Stimulated activated CD8-positive, alpha-beta memory T cell treated with anti-CD3 and anti-CD28 coated beads, Interleukin-7, amount 100 ng/mL, for 4 hours (primary cell): ENCODE measurements at places on chromosomes 7 and 10.

DNA sequence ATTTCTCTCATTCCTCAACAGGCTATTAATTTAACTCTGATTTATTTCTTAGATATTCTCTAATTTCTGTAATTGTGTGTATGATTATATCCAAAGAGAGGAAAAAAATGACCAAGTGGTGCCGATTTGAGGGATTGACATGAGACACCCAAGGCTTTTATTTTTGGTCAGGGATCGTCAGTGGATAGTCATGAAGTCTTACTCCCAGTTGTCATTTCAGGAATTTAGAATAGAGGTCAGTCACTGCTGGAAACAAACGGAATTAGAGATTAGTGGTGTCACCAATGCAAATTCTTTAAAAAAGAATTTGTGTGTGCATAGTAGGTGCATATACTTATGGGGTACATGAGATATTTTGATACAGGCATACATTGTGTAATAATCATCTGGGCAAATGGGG lies 26.8 kb upstream of the AGR3 start:
- no peak for DNase-seq

GRCh38 chr7:153457746-153458145 lies 594.5 kb upstream of the DPP6 start:
- no peak for DNase-seq

DNA sequence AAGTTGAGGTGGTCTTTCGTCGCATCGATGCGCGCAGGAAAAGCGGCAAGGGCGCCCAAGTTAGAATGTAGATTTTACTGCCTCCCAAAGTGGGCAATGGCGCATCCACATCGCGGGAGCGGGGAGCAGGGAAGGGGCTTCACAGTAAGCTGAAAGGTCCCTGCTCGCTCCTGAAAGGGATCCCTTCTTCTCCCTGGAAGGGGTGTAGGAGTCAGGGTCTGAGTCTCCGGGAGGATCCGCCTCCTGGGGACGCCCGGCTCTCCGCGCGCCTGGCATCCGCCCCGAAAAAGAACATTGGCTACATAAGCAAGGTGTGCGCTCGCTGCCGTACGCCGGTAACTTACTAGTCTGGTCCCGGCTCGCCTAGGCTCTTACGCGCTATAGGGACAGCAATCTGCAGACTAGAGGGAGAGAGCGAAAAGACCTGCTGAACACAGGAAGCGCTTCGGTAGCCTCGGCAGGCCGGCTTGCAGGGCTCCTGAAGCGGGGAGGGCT lies 804 bp downstream of the UNC5B start:
- no peak for DNase-seq

DNA sequence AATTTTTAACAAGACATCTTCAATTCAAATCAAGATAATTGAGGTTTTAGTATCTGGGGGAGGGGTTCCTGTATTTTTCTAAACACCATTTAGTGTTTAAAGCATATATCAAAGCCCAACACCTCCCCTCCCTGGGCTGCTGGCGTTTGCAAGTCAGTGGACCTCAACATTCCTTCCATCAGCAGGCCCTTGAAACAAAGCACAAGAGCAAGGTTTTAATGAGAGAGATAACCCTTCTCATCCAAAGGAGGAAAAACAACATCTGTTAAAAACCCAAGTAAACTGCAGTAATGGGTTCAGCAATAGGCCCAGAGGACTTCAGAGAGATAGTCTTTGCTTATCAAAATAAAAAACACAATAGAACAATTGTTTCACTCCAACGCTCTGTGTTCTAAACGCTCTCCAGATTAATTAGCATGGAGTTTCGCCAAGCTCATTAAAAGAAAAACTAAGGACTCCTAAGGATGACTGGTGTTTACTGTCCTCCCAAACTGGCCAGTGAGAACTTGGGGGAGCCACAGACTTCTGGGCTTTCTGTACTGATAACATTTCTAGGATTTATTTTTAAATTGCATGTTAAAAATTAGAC lies 2.5 kb downstream of the JCAD start:
- no peak for DNase-seq

- DNase-seq, result no peak
Observed at GRCh38 chr10:6875269-6875865, 295.3 kb upstream of the PRKCQ start.

DNA sequence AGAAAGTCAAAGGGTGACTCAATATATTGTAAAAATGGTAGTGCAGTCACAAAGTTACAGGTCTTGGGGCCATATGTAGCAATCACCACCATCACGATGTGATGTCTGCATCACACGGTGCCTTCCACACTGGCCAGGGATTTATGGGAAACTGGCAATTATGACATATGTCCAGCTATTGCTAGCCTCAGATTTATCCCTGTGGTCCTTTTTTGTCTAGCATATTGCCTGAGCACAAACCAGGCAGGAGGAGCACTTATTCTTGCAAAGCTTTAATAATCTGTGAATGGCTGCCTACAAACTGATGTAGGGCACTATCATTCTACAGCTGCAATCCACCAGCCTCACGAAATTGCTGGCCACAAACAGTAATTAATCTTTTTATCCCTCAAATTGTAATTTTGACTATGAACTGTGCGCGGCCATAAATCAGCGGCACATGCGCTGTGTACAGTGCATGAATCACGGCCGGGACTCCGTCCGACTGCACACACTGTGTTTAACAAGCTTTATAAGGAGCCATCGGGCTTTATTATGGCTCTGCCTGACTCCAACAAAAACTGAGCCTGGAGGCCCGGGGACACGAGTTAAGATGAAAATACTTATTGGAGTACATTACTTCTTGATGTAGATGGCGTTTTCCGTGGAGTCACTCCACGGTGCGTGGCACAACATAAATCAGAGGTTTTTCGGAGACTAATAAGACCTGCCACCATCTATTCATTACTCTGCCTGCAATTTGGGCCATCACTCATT lies 115.2 kb downstream of the EBF3 start:
- no peak for DNase-seq

DNA sequence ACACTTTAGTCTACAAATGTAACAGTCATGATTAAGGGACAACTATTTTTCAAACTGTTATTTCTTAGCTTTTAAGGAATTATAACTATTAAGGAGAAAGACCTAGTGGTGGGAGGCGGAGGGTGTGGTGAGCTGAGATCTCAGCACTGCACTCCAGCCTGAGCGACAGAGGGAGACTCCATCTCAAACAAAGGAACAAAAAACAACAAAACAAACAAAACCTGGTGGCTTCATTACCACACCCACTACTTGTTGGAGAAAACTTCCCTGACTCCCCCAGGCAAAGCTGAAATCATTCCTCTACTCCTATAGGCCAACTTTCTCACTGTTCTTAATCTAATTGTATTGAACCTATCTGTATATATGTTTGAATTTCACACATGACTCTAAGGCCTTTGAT lies 3.2 kb downstream of the POLR1F start:
- no peak for DNase-seq

DNA sequence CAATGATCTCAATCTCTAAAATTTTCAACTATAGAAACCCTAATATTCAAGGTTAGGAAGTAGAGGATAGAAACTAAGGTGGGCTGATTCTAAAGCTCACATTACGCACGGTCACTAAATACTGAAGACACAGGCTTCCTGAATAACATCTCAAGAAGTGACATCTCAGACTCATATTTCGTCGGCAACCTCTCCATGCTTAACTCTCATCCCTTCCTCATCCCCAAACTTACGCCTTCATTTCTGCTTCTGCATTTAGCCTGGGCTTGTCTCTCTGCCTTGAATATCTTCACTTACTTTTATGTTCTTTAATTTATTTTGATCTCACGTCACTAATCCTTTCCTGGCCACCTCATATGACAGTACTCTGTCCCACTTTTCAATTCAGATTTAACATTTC lies 9.2 kb downstream of the PGAM1 start:
- DNase-seq, result no peak

- no peak for DNase-seq
Observed at GRCh38 chr10:30792025-30792424, 162.5 kb upstream of the LYZL2 start.

GRCh38 chr7:111863269-111863668 lies 301.0 kb upstream of the IMMP2L start:
- DNase-seq, result no peak

- DNase-seq, result peak; percentile 90
Observed at GRCh38 chr7:55951637-55952351, at the start of gene MRPS17. Gene MRPS17 (plus strand): TSS chr7:55951877. CDS start chr7:55953196, 1,319 bp downstream.

GRCh38 chr10:78516756-78517155 lies 483.1 kb downstream of the RPS24 start:
- no peak for DNase-seq

- no peak for DNase-seq
Observed at GRCh38 chr10:110498087-110498981, 627 bp downstream of the DUSP5 start.

DNA sequence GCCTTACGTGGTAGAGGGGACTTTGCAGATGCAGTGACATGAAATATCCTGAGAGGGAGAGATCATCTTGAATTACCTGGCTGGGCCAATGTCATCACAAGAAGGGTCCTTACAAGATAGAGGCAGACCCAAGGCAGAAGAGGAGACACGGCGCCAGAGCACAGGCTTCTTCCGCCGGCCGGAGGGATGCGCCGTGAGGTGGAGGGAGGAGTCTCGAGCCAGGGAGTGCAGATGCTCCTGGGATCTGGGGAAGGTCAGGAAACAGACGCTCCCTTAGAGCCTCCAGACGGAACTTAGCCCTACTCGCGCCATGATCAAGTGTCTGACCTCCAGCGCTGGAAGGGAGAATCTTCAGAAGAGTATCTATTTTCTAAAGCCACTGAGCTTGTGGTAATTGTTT lies 304.8 kb downstream of the GLRX3 start:
- DNase-seq, result no peak

GRCh38 chr7:118877187-118877586 lies 652.7 kb downstream of the ANKRD7 start:
- no peak for DNase-seq

DNA sequence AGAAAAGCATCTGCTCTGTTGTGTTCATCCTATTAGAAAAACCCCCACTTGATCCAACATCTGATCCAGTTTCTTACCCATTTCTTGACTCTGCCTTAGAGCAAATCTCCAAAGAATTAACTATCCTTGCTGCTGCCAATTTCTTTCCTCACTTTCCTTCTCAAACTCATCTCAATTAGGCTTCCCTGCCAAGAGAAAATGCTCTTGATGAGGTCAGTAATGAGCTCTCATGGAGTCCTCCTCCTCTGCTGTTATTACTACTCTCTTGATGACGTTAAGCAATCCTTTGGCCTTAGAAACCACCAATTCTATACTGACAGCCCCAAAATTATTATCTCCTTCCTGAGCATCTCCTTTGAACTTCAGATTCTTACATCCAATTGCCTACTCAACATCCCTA lies 162.0 kb upstream of the FAM13C start:
- DNase-seq, result no peak

DNA sequence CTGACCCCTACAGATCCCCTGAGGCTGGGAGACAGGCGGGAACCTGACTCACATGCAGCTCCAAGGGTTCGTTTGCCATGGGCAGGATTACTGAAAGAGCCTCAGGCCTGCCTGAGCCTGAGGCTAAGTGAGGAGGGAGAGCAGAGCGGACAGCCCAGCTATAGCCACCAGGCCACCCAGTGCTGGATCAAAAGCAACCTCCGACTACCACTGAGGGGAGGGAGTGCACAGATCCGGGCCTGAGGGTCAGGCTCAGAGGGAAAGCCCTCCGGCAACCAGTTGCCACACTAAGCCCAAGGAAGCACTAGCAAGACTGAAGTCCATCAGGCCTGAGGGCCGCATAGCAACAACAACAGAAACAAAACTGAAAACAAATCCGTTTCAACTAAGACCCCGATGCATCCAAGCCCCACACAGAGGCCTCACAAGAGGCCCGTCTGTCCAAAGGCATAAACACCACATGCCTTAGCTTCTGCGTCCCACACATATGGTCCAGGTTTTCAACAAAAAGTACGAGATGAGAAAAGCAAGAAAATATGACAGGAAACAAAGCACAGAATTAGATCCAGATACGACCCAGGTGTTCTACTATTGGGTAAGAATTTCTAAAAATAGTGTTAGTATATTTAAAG lies 92.5 kb upstream of the VIPR2 start:
- DNase-seq, result no peak

GRCh38 chr7:51067757-51068156 lies 248.9 kb downstream of the COBL start:
- no peak for DNase-seq

DNA sequence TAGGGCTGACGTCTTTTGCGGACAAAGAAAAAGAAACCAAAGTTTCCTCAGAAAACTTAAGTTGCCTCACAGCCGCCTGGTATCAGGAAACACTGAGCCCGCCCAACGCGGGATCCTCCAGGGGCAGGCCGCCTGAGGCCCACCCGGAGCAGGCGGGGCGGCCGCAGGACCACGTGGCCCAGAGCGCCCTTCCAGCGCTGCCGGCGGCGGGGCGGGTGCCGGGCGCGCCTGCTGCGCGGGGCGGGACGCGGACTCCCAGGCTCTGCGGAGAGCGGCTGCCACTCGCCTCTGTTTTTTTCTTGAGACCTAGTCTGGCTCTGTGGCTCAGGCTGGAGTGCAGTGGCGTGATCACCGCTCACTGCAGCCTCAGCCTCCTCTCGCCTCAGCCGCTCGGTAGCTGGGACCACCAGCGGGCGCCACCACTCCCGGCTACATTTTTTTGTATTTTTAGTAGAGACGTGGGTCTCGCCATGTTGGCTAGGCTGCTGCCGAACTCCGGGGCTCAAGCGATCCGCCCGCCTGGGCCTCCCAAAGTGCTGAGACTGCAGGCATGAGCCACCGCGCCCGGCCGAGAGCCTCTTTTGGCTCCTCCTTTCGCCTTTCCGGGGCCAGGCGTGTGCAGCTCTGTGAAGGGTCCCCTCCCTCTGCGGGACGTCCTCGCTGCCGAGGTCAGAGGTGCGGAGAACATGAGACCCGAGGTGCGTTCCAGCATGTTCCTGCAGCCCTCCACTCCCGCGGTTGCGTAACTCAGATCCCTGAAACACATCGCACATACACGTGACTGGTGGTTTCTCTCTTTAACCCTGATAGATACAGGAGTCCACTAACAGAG lies 11.6 kb upstream of the HNRNPF start:
- DNase-seq, result peak; percentile 83

DNA sequence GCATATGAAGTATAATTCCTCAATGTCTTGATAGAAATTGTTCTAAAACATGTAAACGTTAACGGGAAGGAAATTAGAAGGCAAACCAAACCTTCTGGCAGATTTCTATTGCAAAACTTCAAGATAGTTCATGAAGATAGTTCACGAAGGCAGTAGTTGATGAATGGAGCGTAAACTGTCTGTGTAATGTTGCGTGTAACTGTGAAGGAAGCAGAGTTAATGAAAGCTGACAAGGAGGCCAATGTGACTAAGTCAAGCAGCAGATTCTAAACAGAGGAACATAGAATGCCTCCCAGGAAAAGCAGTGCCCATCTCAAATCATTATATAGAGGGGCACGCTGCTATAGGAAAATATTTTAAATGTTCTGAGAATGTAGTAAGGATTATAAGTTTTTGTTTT lies 659.7 kb upstream of the IGFBP3 start:
- DNase-seq, result no peak

DNA sequence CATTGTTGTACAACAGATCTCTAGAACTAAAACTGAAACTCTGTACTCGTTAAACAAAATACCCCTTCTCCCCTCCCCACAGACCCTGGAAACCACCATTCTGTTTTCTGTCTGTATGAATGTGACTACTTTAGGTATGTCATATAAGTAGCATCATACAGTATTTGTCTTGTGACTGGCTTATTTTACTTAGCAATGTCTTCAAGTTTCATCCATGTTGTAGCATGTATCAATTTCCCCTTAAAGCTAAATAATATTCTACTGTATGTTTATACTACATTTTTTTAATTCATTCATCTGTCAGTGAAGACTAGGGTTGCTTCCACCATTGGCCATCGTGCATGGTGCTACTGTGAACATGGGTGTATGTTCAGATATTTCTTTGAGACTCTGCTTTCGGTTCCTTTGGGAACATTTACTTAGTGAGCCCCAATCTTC lies 71.2 kb upstream of the RPA3 start:
- no peak for DNase-seq

- DNase-seq, result no peak
Observed at GRCh38 chr7:134885967-134886352, 100.3 kb upstream of the AGBL3 start.
